Brain pericyte (primary cell): ENCODE measurements at places on chromosomes 3 and 15.

DNA sequence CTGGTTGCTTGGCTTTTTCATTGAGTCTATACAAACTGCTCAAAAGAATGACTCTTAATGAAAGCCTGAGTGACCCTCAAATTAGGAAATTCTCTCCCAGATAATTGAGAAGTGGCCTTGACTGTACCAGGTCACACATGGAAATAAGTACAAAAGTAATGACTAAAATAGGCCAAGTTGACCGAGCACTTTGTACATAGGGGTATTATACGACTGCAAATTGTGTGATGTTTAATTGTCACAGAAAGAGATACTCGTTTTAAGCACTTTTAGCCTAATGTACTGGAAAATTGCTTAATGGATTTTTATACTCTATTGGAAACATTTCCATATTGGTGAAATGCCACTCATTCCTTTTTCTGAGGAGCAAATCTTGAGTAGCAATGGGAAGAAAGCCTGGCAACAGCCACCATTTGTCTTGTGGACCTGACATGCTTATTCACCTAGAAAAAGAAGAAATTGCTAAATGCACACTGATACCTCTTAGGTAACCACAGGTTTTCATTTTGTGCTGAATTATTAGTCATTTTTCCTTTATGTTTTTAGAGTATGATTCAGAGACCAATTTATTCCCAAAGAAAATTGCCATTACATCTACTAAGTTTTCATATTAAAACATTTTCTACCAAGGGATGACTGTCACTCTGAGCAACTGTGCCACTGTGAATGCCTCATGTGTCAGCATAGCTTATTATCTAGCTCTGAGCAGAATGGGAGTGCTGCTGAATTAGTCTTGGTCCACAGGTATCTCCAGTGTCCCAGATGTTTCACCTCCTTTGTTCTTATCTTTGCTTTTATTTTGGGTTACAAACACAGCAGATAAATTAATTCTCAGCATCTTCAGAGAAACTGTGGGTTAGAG, 8.9 kb upstream of the PXK start:
- no peak for DNase-seq

DNA sequence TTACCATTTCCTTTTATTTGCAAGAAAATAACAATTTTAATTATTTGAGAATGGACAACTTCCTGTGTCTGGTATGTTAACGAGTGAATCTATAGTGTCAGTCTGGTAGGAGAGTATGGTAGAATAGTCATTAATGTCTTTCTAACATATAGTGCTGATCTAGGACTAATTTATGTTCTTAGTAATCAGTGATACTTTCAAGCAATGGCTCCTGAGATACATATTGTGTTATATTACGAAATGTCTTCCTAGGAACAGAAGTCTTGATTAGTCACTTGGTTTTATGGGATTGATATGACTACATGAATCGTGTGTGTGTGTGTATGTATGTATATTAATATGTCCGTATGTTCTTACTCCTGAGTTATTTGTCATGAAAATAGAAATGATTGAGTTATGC, 66.6 kb upstream of the PAQR5 start:
- no peak for DNase-seq

GRCh38 chr3:112546216-112546759, 15.5 kb downstream of the ATG3 start:
- DNase-seq = no peak

DNA sequence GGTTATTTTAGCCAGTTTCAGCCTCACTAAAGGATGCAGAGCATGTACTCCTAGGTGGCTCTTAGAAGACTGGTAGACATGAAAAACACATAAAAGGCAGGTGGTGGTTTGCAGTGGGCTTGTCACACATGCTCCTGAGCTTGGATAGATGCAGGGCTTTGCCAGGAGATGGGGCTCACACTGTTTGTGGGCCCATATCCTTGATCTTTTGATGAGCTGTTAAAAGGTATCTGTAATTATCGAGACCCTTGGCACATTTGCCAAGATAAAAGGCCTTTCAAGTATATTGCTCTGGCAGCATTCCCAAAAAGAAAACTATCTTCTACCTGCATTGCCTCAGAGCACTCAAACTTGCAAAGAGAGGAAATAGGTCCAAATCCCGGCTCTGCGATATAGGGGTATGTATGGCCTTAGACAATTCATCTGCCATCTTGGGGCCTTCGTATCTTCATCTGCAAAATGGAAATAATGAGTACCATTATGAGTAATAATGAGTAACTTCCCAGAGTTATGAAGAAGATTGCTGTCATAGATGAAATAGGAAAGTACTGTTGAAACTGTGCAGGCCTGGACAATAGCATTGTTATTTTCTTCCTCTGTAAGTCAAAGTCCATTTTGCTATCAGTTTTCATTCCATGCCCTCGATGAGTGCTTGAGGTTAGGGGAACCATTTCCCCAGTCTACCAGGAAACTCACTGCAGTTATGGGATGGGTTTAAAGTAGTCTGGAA, 172.7 kb downstream of the SYNPR start:
- no peak for DNase-seq

- DNase-seq = no peak
These were observed 114.8 kb downstream of the OXNAD1 start for GRCh38 chr3:16379838-16380237.

DNA sequence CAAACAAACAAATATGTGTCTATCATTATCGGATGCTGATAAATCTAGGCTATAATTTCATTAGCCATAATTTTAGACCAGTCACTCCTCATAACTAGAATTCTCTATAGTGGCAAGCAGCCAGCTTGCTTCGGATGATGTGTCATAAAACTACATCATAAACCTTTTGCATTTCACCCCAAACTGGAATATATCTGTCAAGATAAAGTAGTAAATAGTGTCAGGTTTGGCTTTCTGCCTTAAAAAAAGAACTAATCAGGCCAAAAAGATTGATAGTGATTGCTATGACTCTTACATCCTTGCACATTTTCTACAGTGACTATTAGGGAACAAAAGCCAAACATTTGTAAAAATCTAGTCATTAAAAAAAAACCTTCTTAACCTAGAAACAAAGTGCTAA, 51.0 kb downstream of the DPPA2 start:
- no peak for DNase-seq

GRCh38 chr3:67489816-67490215, 164.6 kb downstream of the SUCLG2 start:
- no peak for DNase-seq

DNA sequence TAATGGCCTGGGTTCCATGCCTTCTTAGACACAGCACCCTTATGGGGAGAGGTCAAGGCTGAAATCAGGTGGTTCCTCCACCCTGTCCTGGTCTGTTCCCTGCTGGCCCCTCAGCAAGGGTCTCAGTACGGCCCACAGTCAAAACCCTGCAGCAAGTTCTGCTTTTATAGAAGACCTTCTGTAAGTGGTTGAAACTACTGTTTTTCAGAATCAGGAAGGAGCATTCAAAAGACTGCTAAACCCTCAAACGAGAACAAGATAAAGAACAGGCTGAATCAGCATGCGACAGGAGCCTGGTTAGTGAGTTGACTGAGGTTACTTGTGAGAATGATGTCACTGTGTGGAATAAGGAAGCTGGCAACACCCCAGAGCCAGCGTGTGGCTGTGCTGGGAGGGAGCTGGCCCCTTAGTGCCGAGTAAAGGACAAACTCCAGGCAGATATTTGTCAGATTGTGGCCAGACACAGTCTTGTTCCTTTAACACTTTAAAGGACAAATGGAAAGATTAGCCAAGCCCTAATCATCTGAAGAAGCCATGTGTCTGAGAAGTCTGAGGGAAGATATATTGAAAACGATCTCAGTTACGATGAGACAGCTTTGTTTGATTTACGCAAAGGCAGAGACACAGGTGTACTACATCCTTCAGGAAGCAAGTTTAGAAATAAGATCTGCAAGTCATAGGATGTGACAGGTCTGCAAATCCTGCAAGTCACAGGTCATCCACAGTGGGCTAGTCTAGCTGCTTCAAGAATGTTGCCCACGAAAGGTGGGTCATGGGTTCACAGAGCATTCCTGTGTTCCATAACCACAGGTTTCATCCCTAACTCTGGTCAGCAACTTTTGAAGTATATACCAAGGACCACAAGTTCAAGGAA, 54.0 kb downstream of the B3GNT5 start:
- DNase-seq = no peak

DNA sequence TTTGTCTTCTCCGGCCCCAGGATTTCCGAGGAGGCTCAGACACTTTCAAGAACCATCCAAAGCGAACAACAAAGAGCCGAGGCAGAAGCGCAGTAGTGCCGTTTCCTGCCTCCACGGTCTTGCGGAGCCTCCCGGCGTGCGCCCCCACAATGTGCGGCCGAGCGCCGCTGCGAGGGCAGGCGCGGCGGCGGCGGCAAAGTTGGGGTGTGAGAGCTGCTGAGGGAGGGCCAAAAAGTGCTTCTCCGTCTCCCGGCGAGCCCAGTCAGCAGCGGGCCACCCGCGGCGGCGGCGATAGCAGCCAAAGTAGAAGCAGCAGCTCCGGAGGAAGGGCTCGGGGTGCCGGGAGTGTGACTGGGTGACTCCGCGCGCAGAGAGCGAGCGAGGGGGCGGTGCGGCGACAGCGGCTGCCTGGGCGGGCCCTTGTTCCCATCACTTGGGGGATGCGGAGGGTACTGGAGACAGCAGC, 749.1 kb downstream of the ROBO1 start:
- DNase-seq = no peak

- no peak for DNase-seq
These were observed 24.0 kb downstream of the HAPLN3 start for GRCh38 chr15:88871313-88871712.

- no peak for DNase-seq
These were observed 1.0 kb downstream of the LIMD1 start for GRCh38 chr3:45595364-45596195.

DNA sequence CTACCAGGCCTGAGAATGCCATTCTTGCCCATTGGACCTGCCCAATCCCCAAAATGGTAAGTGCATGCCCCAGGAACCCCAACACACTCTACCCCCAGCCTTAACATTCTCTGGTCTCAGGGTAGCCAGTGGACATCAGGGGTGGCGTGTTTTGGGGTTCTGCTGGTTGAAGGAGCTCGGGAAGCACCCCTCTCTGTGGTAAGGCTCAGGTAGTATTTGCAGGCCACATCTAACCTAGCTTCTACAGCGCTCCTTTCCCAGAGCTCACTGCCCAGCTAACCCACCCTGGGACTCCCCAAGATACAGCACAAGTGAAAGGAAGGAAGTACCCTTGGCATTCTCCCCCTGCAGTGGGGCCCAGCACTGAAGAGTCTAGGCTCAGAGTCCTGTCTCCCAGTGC, 19.8 kb downstream of the NMNAT3 start:
- no peak for DNase-seq

- no peak for DNase-seq
These were observed 28.6 kb upstream of the C3orf80 start for GRCh38 chr3:160196511-160197104.

DNA sequence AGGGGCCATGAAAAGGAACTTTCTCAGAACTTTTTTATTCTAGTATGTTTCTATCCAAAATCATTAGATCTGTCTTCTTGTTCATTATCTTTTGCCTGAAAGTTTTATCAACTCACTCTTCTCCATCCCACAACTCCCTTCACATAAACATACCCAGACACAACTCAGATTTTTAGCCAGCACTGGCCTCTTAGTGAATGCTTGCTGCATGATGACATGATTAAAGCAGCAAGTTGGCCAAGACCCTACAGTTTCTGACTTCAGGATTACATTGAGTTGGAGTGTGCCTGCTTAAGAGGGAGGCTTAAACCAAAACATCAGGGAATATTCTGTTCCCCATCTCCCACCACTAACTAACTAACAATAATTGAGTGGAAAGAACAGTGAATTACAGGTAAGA, 38.1 kb downstream of the PLSCR2 start:
- DNase-seq = no peak

- DNase-seq = no peak
These were observed 40.9 kb downstream of the FBXL2 start for GRCh38 chr3:33317963-33318709.

DNA sequence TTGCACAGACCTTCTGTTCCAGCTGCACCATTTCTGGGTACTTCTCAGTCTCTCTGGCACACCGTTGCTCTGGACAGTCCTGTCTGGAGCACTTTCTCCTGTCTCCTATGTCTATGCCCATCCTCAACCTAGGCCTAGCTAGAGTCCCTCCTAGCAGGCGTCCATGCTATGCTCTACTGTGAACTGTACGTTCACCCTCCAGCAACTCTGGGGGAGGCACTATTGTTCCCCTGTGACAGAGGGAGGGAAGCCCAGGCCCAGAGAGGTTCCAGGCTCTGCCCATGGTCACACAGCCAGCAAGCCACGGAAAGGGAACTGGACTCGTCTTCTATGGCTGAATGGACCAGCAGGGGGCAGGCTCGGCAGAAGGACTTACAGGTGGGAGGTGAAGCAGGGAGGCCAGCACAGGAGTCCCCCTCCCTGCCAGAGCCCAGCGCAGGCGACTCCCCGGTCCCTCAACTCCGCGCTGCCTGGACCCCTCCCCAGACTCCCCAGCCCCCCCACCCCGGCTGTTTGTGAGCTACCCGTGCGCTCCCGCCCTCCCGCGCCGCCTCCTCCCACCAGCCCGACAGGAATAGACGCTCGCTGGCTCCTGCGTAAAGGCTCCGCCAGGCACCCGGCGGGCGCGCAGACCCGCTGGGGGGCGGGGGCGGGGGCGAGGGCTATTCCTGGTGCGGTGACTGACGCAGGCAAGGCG, 1.7 kb upstream of the LINGO1 start:
- DNase-seq = no peak

GRCh38 chr15:49637857-49638256, 17.0 kb downstream of the DTWD1 start:
- DNase-seq = no peak

DNA sequence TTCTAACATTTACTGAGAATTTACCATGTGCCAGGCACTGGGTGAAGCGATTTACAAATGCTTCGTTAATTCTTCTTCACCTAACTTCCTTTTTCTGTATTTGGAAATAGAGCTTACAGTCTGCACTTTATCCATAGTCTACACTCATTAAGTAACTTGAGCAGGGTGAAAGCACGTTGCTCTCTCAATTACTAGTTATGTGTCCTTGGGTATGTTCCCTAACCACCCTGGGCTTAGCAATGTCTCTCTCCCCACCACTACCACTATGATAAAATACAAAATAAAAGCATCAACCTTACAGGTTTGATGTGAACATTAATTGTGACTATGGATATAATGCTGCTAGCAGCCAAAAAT, 172.9 kb upstream of the SLC2A2 start:
- DNase-seq = no peak
